ENCODE measurements at places on chromosomes 3 and 15.

DNA sequence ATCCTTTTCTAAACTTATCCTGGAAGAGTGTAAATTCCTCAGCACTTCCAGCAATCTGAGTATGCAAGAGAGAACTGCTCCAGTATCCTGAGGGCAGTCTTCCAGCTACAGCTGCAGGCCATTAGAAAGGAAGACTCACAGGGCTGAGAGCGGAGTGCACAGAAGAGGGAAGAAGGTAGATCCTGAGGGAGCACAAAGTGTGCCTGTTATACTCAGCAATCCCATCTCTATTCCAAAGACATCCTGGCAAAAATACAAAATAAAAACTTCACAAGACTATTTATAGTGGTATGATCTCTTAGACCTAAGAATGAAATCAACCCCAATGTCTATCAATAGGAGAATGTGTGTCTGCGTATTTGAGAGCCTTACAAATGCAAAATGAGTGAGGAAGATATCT, 292.0 kb downstream of the ZIC1 start:
- no peak for DNase-seq

- DNase-seq: no peak
These were observed 224.8 kb downstream of the RPLP1 start for GRCh38 chr15:69677403-69677802.

DNA sequence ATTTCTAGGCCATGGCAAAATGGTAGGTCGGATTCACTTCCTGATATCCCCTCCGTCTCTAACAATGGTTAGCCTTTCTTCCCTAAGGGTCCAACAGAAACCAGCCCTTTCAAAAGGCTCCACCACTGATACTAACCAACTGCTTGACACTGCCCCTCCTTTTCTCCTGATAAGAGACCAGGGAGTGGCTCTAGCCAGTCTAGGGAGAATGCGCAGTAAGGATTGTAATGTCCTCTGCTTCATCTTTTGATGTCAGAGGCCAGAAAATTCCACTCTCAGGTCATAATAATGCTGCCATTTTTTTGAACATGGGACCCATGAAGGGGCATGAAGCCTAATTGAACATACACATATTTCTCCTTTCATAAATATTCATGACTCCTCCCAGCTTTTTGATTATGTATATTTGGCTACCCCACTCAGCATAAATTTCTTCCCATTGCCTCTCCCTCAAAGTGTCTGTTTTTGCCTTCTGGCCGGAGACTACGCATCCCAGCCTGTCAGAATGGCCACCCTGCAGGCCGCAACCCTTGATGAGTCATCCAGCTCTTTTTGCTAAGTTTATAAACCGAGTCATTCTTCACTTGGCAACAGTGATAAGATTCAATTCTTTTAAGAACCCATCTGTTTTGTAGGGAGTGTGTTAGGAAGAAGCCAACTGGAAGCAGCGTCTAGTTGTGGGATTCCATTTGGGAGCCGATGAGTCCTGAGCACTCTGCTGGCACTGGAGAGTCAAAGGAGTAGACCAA, 189.0 kb upstream of the MCTP2 start:
- no peak for DNase-seq

GRCh38 chr3:99578339-99578970, 59.9 kb upstream of the COL8A1 start:
- no peak for DNase-seq

DNA sequence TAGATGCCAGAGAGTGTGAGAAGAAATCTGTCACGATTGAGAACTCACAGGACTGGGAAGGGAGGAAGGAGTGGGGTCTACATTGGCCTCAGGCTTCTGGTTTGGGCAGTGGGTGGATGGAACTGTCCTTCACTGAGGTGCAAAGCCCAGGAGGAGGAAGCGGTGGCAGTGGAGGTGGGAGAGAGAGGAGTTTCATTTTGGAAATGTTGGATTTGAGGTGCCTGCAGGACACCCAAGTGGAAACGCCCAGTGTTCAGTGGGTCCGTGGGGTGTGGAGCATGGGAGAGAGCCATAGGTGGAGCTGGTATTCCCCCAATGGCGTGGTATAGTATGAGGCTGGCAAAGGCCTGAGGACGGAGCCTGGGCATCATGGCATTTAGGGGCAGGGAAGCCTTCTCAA, 9.3 kb upstream of the EPHB3 start:
- DNase-seq: no peak

GRCh38 chr3:151772825-151773480, 39.2 kb downstream of the AADACL2 start:
- DNase-seq: no peak

- DNase-seq: no peak
These were observed 116.7 kb upstream of the ETV5 start for GRCh38 chr3:186225603-186226002.

- no peak for DNase-seq
These were observed 211.7 kb upstream of the GADL1 start for GRCh38 chr3:31106204-31106603.

- no peak for DNase-seq
These were observed 12.9 kb downstream of the GPR87 start for GRCh38 chr3:151303751-151304150.

- no peak for DNase-seq
These were observed 151.1 kb downstream of the ROBO2 start for GRCh38 chr3:77191014-77191413.

DNA sequence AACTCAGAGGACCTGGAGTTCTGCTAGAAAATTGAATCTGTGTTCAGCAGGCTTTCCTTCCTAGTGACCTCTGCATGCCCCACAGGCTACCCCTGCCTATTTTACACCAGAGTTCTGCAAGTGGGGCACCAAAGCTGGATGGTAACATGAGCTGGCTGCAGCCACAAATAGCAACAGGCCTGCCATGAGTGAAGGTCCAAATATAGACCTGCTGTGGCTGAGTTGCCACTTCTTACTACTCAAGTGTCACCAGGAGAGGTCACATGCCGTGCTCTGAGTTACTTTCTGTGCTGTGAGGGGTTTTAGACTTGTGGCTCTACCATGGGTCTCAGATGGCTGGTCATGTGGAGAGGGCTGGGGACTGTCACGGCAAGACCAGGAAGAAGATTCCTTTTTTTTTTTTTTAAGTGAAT, at the start of gene FSD2:
FSD2 (minus strand) TSS at position 76 of the 413 bp plus-strand sequence. CDS start 18,679 bp downstream, outside the sequence.
- no peak for DNase-seq

DNA sequence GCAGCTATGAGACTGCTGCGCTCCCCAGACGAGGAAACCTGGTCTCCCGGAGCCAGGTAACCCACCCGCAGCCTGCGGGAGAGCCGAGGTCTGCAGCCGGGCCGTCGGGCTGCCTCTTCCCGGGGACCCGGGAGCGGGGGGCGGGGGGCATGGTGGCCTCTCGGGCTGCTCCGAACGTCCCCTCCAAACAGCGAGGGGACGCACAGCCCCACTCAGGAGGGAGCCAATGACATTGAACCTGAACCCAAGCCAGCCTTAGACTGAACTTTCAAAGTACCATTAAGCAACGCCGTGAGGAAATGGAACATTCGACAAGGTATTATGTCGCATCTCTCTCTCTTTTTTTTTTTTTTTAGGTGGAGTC, 29.8 kb upstream of the ALDH1A3 start:
- DNase-seq: peak; percentile 62

- DNase-seq: no peak
These were observed 586.4 kb downstream of the GRM7 start for GRCh38 chr3:7447197-7447769.

- DNase-seq: no peak
These were observed 66.6 kb downstream of the SUCLG2 start for GRCh38 chr3:67587811-67588210.

GRCh38 chr15:95556225-95556624, 774.3 kb upstream of the NR2F2 start:
- no peak for DNase-seq

All from SW 1271 (cell line).